ENCODE measurements at places on chromosomes 2 and 18.

GRCh38 chr2:29225814-29226213 lies 110.6 kb downstream of the CLIP4 start:
- DNase-seq: no peak

GRCh38 chr2:29749843-29750242 lies 171.5 kb downstream of the ALK start:
- DNase-seq: no peak

DNA sequence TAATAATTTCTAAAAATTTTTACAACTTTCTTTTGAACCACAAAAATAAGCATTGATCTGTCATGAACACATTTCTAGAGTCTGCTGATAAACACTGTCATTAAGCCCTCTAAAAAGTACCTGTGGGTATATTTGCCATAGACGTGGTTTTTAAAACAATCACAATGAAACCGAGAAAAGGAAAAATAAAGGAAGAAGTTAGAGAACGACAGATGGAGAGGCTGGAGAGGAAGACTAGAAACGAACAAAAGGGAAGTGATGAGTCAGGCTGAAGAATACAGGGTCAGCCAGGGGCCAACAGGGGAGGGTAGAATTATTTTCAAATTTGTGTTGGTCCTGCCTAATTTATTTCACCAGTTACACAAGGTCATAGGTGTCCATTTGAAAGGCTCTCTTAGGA lies 62.0 kb downstream of the MYL12B start:
- DNase-seq: no peak

DNA sequence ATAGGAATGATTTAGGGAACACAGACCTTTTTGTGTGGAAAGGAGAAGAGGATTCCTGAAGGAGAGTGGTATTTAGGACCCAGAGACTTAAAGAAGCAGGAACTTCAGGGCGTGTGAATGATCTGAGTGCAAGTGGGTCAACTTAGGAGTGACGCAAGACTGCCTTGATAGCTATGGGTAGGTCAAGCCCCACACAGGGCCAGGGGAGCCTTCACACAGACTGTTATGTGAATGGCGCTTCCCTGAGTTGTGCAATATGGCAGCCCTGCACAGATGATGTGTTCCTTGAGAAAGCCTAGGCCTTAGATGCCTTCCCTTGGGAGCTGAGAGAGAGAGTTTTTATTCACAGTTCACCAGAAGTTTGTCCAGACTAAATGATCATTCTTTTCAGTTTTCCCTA lies 47.1 kb upstream of the IGFBP5 start:
- no peak for DNase-seq

DNA sequence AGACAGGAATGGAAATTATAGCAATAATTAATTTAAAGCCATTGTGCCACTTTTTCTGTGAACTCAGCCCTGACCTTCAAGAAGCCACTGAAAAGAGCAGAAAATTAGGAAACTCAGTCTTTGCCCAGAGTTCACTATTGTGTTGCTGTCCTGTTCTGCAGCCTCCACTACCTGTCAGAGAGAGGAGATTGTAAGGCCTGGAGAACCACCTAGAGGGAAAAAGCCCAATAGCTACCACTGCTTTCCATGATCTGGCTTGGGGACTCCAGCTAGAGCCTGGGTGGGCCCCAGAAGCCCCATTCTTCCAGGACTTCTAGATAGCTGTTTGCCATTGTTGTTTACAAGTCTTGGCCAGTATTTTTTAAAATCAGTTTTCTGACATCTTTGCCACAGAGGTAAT lies 176.1 kb upstream of the KLF7 start:
- no peak for DNase-seq

GRCh38 chr2:152221839-152222238 lies 46.3 kb upstream of the STAM2 start:
- DNase-seq: no peak

Measured in NCI-H446 treated with DMSO at 0.1 percent for 48 hours (cell line).